ENCODE measurements at places on chromosomes 1 and 21. TPM values are rescaled to one million over a fixed set of nuclear protein-coding genes. Genes with fewer than 3 reads are reported as not detected.

DNA sequence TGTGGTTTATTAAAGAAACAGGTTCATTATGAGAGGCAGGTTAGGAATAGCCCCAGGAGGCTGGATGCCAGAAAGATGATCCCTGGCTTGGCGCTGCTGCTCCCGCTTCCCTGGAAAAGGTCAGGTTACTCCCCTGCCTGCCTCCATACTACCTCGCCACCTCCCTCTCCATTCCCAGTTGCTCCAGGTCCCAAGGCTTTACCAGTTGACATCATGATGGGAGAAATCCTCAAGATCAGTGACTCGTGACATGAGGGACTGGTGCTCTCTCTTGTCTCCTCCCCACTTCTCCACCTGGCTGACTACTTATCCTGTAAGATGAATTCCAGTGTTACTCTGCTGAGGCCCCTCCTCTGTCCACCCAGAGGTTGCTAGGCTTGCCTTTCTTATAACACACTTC, 19.7 kb downstream of the VASH2 start:
- no peak for DNase-seq

Gene UBXN10
- total RNA-seq, result 1.5 TPM

GRCh38 chr21:15152591-15152990, 87.8 kb upstream of the NRIP1 start:
- no peak for DNase-seq

DNA sequence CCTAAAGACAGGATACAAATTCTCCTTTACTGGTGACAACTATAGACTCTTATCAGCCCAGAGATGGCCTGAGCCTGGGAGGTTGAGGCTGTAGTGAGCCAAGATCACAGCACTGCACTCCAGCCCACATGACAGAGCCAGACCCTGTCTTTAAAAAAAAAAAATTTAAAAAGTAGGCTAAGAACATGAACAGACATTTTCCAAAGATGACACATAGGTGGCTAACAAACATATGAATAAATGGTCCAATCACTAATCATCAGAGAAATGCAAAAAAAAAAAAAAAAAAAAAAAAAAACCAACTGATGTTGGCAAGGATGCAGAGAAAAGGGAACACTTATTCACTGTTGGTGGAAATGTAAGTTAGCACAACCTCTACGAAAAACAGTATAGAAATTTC, 65.0 kb downstream of the TOR3A start:
- DNase-seq, result no peak

Gene OR6K3
- not detected for total RNA-seq

GRCh38 chr1:90133133-90133532, 138.2 kb downstream of the ZNF326 start:
- no peak for DNase-seq

GRCh38 chr1:201069636-201070035, 42.6 kb downstream of the CACNA1S start:
- no peak for DNase-seq

Gene WNT3A
- total RNA-seq, result not detected

- no peak for DNase-seq
These were observed 85.9 kb upstream of the SIM2 start for GRCh38 chr21:36613059-36613458.

Gene SPATA21
- not detected for total RNA-seq

Gene PROX1
- 8.6 TPM for total RNA-seq

Gene BRINP3
- total RNA-seq, result not detected

Gene KLF17
- total RNA-seq, result not detected

Gene SOX13
- total RNA-seq, result 20.1 TPM

- DNase-seq, result no peak
These were observed 62.8 kb downstream of the DYRK1A start for GRCh38 chr21:37429356-37429755.

DNA sequence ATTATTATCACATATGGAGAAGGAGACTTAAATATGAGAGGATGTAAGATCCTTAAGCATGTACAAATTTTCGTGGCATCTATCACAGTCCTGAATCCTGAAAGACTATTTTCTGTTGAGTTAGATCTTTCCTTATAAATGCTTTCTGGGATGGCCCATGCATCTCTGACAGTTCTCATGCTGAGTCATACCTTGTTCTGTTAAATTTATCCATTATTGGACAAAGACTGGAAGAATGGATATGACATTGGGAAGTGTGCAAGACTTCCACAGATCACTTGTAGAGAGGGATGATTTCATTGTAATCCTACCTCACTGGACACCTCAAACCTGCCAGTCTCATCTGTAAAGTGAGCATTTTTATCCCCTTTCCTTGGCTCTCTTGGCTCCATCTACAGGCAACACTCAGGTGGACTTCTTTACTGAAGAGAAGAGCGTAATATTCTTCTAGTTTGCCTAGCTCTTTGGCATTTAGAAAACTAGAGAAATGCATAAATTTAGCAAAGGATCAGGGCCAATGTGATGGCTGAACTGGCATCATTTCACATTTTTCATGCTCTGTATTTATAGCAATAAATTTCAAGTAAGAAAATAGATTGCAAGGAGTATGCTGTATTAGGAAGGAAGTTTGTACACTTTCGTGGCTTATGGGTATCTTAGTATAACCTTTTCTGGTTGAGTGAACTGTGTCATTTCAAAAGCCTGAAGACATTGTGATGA, 128.2 kb downstream of the NFIA start:
- no peak for DNase-seq

Gene CDC20
- total RNA-seq, result not detected

DNA sequence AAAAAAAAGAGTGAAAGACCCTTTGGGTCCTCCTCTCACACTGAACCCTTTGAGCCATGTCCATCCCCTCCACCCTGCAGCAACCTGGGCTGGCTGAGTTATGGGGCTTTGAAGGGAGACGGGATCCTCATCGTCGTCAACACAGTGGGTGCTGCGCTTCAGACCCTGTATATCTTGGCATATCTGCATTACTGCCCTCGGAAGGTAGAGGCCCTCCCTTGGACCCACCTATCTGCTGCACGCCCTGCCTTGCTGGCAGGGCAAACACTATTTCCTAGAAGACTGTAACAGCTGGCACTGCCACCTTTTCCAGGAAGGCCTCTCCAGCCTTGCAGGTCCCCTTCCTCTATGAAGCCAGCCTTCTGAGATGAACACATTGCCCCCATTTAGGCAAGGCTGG, 1.1 kb downstream of the SLC50A1 start:
- DNase-seq, result no peak

GRCh38 chr1:167714098-167714438, 7.7 kb upstream of the MPZL1 start:
- DNase-seq, result peak; percentile 86

Gene TNFSF18
- total RNA-seq, result not detected

Gene FOXO6
- total RNA-seq, result 17.4 TPM

- DNase-seq, result no peak
These were observed 118.2 kb downstream of the FOXD2 start for GRCh38 chr1:47555841-47556560.

DNA sequence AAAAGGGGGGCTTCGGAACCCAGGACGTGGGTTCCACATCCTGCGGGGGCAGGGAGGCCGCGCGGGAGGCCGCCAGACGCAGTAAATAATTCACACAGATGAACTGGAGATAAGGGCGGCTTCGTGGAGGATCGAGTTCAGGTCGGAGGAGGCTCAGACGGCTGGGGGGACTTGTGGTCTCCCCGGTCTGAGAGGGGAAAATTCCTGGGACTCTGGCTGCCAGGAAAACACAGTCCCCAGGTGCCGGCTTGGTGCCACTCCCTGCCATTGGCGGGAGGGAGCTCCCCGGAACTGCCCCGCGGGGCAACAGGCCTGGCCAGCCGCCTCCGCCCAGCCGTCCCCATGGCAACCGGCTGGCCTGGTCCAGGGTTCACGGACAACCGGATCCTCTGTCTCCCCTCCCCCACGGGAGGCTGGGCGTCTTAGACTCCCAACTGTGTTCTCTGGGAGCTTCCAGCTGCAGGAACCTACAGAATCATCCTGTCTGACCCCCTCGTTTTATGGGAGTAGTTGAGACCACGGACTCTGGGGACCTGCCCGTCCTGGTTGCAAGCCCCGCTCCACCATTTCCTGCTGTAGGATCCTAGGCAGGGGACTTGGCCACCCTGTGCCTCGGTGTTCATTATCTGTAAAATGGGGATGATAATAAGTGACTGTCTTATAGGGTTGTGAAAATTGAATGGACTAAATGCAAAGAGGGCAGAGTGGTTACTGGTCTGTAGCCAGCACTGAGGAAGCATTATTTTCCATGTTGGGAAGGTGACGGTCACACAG, 9.6 kb downstream of the CAMK2N1 start:
- peak; percentile 77 for DNase-seq

GRCh38 chr1:125080077-125080476, 3895.3 kb downstream of the SRGAP2C start:
- no peak for DNase-seq

DNA sequence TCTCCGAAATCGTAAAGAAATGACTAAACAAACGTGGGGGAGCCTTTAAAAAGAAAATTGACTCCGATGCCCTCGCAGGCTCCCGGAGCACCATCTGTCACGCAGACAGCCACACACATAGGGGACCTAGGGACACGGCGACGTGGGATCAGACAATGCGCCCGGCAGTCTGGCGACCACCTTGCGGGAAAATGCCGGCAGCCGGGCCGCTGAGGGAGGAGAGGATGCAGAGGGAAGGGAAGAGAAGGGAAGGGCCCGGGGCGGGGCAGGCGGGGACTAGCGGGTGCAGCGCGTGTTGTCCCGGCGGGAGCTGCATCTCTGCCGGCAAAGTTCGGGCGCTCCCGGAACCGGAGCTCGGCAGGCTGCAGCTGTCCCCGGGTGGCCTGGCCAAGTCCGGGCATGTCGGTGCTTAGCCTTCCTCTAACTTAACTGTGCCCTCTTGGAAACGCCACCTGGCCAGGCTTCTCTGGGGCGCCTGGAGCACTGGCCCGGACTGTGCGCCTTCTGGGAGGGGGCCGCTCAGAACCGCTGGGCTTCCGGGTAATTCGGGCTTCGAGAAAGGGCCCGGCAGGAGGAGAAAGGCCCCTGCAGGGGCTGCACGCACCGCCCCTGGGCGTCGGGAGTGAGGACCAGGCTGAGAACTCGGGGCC, 1.8 kb downstream of the NHLH2 start:
- no peak for DNase-seq

GRCh38 chr1:66275083-66275482, 258.9 kb upstream of the SGIP1 start:
- no peak for DNase-seq

GRCh38 chr1:15246960-15247614, at the start of gene FHAD1:
Gene FHAD1 (plus strand): TSS chr1:15247223. CDS start chr1:15251785, 4,562 bp downstream.
- peak; percentile 70 for DNase-seq

DNA sequence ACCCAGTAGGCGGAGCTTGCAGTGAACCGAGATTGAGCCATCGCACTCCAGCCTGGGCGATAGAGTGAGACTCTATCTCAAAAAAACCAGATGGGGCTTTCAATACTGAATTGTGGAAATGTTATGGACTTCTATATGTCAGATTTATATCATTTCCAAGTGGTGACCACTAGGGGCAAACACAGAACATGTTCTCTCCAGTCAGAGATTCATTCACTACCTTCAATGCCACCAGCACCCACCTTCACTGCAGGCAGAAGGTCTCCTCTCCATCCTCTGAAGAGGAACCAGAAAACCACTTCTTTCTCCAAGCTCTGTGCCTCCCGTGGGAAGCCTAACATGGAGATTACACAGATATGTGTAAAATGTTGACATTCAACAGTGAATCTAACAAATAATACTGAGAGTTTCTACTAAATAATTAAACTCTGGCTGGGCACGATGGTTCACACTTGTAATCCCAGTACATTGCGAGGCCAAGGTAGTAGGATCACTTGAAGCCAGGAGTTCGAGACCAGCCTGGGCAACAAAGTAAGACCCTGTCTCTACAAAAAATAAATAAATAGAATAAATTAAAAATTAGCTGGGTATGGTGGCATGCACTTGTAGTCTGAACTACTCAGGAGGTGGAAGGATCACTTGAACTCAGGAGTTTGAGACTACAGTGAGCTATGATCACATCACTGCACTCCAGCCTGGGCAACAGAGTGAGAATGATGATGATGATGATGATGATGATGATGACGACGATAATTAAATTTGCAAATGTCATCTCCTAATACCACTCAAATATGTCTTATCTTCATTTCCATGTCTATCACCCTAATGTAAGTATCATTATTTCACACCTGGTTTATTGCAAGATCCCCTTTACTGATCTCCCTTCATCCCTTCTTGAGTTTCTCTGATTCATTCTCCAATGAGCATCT, 151.1 kb downstream of the ZNF281 start:
- DNase-seq, result no peak

Gene CCDC190
- not detected for total RNA-seq

DNA sequence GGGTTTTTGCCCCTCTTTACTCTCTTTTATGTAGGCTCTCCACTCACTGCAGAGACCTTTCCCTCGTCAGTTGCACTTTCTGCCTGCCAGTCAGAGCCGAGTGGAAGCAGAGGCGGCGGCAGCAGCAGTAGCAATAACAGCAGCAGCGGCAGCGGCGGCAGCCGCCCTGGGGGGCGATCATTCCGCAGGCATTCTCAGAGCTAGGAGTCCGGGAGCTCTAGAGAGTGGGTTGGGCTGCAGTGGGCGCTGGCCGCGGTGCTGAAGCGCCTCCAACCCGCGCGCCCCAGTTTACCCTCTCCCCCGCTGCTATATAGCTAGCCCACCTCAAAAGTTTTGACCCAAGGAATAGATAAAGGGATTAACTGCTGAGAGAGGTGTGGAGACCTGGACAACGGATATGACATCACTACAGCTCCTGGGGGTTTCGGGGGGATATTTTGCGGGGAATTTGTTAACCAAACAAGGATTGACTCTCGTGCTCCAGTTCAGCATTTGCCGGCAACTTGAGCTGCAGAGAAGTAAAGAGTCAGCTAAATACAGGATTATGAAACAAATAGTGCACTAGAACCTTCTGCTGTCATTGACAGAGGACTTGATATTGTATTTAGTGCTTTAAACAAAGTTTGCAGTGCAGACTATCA, at the start of gene OLFM3:
OLFM3 (minus strand) TSS at position 102 of the 641 bp plus-strand sequence.
- no peak for DNase-seq

Gene GCSAML
- not detected for total RNA-seq

- no peak for DNase-seq
These were observed 25.2 kb downstream of the RUNX3 start for GRCh38 chr1:24904731-24905354.

Gene OR2T11
- not detected for total RNA-seq

GRCh38 chr1:8858112-8858668, 20.3 kb downstream of the ENO1 start:
- DNase-seq, result no peak

GRCh38 chr1:48043622-48044021, 46.4 kb upstream of the TRABD2B start:
- no peak for DNase-seq

- no peak for DNase-seq
These were observed 48.7 kb downstream of the SPSB1 start for GRCh38 chr1:9341301-9341845.

DNA sequence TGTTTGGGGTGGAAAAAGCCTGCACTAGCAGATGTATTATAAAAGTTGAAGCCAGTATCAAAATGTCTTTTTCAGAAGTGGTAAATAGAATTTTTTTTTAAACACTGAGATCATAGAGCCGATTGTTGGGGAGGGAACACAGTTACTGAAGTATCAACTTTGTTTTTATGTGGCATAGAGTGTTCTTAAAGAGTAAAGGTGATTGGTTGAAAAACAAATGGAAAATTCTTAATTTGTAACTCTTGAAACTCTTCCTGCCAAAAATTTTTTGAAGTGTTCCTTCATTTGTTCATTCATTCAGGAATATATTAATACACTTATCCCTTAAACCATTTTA, 83.3 kb downstream of the DISP1 start:
- no peak for DNase-seq

GRCh38 chr1:73144311-73144710, 862.0 kb upstream of the NEGR1 start:
- no peak for DNase-seq

All from ovary (tissue), 10 donors.